ENCODE measurements at places on chromosomes 13 and 19.

GRCh38 chr13:44243198-44243857, 130.3 kb upstream of the SERP2 start:
- no peak for DNase-seq

DNA sequence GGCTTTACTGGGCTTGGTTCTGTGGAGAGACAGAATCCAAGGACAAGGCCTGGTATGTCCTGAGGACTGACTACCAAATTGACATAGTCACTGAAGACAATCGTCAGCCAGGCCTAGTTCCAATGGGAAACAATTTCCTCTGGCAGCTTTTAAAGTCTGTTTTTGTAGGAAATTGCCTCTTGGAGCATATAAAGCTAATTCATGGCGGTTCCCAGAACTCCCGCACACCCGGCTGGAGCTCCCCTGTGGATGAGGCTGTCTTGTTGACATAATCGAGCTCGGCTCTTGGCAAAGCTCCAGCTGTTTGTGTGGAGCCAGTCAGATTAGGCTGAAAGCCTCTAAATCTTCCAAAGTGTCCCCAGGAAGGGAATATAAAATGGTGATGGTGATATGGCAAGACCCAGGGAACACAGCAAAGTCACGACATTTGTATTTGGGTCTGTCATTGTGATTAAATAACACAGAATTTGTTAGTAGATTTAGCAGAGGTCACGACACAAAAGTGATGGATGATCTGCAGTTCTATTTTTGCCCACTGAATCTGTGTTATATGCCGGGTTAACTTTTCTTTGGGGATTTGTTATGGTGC, 395.0 kb downstream of the PCDH9 start:
- no peak for DNase-seq

GRCh38 chr19:12785431-12786031, 5.8 kb upstream of the JUNB start:
- no peak for DNase-seq

- no peak for DNase-seq
Measured at GRCh38 chr13:48221686-48222187, 11.3 kb upstream of the ITM2B start.

DNA sequence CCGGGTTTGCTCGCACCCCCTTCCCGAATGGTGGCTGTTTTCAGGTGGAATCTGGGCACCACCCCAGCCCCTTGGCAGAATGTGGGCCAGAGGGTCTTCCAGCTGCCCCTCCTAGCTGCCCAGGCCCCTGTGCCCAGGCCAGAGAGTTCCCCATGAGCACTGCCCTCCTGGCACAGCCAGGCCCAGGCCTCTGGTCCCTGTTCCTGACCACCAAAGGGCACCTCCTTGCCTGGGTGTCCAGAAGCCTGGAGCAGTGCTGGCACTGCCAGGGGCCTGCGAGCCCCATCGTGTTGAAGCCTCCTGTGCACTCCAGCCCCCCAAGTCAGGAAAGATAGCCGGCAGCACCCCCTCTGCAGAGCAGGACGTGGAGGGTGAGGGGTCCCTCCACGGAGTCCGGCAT, 23.4 kb downstream of the PIAS4 start:
- DNase-seq: no peak

GRCh38 chr19:2168619-2169424, 5.1 kb downstream of the DOT1L start:
- peak; percentile 32 for DNase-seq

GRCh38 chr13:78022164-78022877, 103.7 kb upstream of the EDNRB start:
- no peak for DNase-seq

GRCh38 chr13:20696073-20696472, 7.4 kb upstream of the IL17D start:
- no peak for DNase-seq

DNA sequence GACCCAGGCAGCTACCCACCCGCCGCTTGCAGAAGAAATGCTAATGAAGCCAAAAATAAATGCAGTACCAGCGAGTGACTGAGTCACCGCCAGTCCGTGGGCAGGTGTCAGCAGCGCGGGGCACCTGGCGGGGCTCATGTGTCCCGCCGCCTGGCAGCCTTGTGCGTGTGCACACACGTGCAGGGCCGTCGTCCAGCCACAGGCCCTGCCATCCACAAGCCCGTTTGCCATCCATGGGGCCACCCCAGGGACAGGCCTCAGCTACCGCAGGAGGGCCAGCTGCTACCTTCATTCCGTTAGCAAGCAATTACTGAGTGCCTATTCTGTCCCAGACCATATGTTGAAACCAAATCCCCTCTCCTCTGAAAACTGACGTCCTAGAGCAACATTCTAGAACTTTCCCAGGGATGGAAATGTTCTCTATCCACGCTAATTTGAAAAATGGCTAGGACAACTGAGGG, 20.5 kb downstream of the NCAN start:
- DNase-seq: no peak

DNA sequence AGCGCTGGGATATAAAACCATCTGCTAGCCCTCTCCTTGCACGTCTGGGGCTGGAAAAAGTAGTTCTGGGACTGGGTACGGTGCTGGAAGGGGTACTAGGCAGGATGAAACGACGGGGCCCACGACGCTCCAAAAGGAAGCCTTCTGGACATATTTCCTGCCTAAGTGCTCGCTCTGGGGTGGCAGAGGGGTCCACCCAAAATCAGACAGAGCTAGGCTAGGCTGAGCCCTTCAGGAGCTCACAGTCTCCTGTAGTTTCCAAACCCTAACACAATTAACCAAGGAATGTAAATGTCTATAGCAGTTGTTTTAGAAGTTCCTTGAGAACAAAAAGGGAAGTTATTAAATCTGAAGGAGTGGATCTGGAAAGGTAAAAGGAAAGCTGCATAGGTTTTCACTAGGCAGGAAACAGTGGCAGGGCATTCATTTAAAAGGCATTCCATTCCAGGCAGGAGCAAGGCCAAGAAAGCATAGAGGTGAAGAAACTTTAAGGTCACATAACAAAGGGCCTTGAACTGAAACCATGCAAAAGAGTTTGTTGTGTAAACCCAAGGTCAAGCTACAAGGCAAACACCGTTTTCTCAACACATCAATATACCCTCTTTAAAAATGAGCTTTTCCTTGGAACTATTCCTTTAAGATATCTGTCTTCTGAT, 634 bp upstream of the DIAPH3 start:
- DNase-seq: no peak

- DNase-seq: no peak
Measured at GRCh38 chr19:51916167-51916566, 11.1 kb upstream of the ZNF613 start.

DNA sequence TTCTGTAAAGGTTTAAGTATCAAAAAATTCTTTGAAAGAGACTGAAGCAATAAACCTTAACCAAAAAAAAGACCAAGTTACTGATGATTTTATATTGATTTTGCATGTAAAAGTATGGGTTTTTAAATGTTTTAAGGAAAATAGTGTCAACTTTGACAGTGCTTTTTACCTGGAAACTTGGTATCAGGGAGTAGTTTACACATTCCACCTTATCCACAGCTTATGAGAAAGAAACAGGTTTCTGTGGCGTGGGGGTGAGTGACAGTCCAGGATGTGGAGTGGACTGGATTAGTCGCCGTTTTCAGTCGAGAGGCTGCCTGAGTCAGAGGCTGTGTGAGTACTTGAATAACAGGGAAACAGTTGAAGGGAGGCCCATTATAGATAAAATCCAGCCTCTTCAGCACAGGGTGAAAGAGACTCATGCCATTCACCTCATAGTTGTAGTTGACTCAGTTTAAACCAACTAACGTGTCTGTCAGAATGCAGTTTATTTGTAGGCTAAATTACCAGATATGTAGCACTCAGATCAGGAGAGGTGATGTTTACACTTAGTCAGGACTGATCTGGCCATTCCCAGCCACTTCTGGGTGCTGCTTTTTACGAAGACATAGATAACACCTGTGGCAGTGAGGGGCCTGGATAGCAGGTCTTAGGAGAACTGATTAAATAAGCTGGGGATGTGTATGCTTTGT, 595 bp upstream of the GPR183 start:
- peak; percentile 39 for DNase-seq

DNA sequence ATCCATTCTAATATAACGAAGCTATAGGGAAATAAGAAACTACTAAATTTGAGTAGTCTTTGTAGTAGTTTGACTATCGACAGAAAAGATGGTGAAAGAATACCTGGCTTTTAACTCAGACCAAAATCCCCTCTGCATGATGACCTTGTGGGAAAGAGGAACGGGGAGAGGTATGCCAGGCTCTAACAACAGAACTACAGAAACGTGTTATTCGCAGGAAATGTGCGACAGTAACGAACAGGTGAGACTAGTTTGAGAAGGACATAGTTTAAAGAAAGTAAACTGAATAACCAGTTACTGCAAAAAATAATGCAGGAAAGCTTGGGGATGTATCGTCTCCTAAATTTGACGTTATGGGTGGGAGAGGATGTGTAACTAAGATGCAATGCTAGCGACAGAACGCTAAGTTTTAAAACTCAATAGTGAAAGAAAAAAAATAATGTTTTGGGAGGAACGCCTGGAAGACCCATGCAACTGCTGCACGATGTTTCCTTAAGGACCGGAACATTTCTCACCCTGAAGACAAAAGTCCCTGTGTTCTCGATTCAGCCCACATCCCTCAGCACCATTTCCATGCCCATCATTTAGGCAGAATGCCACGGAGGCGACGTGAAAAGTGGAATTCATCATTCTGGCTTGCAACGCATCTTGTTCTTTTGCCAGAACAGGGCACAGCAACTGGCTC, 1.6 kb upstream of the RAP2A start:
- no peak for DNase-seq

- no peak for DNase-seq
Measured at GRCh38 chr19:32580353-32580900, 563 bp upstream of the PDCD5 start.

DNA sequence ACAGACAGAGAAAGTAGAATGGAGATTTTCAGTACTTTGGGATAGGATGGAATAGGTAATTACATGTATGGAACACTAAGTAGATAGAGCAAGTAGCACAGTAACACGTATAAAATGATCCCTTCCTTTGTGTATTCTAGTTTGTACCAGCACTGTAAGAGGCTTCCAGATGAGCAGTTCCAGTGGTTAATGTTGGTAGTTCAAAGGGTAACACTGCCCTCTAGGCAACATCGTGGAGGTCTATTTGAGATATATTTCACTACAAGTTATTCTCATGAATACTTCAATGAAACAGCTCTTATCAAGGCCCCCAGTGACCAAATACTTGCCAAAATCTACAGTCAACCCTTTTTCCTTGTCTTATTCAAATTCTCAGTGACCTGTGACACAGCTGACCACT, 13.5 kb upstream of the ZNF563 start:
- no peak for DNase-seq

- DNase-seq: no peak
Measured at GRCh38 chr13:28251466-28251865, 113.1 kb downstream of the PAN3 start.

DNA sequence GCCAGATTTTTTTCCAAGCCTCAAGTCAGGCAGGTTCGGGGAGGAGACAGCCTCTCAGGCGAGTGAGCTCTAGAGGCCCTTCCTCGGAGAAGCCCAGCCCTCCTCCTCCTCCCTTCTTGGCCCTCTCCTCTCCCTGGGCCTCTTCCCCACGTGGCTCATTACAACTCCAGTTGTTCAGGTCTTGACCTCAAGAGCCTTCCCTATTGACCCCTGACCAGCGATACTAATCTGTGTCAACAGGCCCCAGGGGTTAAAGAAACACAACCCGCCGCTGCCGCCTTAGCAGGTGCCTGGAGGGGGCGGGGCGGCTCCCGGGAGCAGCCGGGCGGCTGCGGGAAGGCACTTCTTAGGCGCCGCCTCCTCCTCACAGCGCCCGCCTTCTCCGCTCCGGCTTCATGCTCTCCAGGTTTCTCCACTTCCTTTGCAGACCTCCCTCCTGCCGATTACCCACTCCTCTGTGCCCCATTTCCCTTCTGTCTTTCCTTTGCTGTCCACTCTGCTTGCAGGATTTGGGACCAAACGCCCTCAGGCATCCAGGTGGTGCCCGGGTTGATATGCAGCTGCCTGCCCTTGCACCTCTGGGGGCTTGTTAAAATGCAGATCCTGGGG, 51.0 kb downstream of the LYL1 start:
- DNase-seq: no peak

GRCh38 chr13:42102961-42103865, 54.8 kb downstream of the DGKH start:
- no peak for DNase-seq

DNA sequence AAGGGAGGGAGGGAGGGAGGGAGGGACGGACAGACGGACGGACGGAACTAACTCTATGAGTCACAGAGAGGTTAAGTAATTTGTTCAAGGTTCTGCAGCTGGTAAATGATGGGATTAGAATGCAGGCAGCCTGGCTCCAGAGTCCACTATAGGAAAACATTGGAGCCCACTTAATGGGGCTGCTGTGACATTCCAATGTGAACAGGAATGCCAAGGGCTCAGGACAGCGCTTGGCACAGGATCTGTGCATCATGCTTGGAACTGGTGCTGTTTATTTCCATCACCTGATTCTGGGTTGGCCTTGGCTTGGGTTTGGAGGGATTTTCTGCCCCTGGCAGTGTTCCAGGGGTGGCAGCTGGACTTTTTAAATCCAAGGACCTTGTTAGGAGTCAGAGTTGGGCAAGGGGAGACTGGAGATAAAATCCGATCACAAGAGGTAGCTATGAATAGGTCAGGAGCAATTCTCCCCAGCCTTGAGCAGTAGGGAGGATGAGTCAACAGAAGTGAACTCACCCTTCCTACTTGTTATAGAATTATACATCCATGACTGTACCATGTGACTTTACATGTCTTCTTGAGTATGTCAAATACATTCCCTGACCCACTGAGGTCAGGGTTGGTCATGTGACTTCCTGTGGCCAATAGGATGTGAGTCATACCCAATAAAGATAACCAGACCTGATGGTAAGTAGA, 7.8 kb upstream of the HIF3A start:
- no peak for DNase-seq

DNA sequence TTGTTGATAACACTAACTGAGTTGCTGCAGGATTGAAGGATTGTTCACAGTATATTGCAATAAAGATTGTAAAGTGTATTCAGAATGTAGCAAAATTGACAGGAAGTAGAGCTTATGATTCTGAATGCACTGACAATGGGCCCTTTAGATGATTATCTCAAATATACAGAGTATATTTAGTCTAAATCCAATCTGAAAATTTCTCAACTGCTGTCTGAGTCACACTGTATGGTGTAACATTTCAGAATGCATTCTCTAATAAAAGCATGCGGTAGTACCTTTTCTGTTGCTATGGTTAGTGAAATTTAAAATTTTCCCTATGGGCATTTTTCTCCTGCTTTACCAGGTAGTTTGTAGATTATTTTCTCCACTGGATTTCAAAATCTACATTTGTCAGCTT, 365.2 kb downstream of the PCDH17 start:
- DNase-seq: no peak

GRCh38 chr19:39498798-39499642, at the start of gene DLL3:
Gene DLL3, plus strand, starts transcription at chr19:39498947. Its CDS starts 28 bp downstream, at chr19:39498975.
- DNase-seq: no peak
